ENCODE measurements at places on chromosomes 7 and 10.
A peak's percentile ranks its signal among the peaks of the same experiment; 100 is the strongest.

GRCh38 chr10:50824782-50825181 lies 60.6 kb downstream of the A1CF start:
- no peak overlapping the region for H3K4me3 ChIP-seq
- H3K27me3 ChIP-seq, result no peaks in the 10 kb centered on the region
- no peak overlapping the region for H3K27ac ChIP-seq
- DNase-seq, result no peak
- H3K36me3 ChIP-seq, result no peaks in the 10 kb centered on the region
- H3K4me1 ChIP-seq, result no peaks in the 10 kb centered on the region

DNA sequence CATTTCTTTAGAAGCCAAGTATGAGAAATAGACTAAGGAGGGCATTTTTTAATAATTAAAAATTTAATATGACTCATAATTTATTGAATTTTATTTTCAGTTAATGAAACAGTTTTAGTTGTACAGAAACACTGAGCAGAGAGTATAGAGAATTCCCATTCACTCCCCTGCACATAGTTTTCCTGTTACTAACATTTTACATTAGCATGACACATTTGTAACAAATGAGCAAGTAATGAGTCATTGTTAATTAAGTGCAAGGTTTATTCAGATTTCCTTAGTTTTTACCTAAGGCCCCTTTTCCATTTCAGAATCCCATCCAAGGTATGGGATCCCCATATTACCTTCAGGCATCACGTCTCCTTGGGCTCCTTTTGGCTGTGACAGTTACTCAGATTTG lies 271.5 kb upstream of the FZD8 start:
- no peak for DNase-seq
- H3K27me3 ChIP-seq, result no peaks in the 10 kb centered on the region
- no peak overlapping the region for H3K27ac ChIP-seq
- H3K4me3 ChIP-seq, result no peak overlapping the region
- no peaks in the 10 kb centered on the region for H3K4me1 ChIP-seq

DNA sequence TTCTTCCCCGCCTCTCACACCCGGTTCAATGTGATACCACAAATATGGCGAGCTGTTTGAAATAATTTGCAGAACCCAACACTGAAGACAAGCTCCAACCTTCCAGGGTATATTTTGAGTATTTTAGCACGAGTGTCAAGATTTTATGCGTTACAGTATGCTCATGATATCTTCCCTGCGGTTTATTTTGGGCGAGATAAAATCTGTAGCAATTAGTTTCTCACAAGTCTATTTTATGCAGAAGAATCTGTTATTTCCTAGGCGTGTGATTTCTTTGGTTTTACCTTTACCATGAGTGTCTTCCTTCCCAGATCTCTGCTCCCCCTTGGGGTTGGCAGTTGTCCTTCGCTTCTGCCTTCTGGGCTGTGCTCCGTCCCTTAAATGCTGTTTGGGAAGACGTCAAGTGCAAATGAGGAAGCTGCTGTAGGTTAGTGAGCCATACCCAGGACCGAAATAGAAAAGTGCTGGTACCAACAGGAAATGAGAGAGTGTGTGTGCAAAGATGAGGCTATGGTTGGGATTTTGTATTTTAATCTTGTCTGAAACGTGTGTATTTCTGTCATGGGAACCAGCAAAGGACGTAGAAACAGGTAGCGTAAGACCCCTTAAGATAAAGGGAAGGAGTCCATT lies 299.8 kb downstream of the KLF6 start:
- H3K36me3 ChIP-seq, result no peaks in the 10 kb centered on the region
- DNase-seq, result no peak
- H3K4me1 ChIP-seq, result peaks cover 37% of the 10 kb centered on the region
- H3K4me3 ChIP-seq, result no peak overlapping the region
- H3K27ac ChIP-seq, result peak overlapping the region; percentile 51

GRCh38 chr10:22609251-22609650 lies 105.1 kb downstream of the PIP4K2A start:
- DNase-seq, result no peak
- peaks cover 52% of the 10 kb centered on the region for H3K4me1 ChIP-seq
- H3K27ac ChIP-seq, result no peak overlapping the region
- no peaks in the 10 kb centered on the region for H3K27me3 ChIP-seq

DNA sequence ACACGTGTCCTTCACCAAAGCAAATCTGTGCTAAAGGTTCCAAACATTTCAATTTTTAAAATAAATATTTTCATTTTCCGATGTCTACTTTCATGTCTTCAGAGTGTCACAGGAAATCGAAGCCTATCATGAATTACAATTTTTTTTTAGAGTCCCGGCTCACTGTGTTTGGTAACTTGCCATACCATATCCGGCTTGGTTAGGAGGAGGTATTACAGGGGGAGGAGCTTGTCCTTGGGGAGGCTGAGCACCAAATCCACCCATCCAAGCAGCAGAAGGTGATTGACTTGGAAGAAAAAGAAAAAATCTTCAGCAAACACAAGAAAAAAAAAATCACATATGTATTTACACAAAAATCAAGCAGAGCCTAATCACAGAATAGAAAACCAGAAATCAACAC lies 21.3 kb downstream of the TIAL1 start:
- no peaks in the 10 kb centered on the region for H3K27me3 ChIP-seq
- H3K4me3 ChIP-seq, result no peak overlapping the region
- no peaks in the 10 kb centered on the region for H3K4me1 ChIP-seq
- H3K27ac ChIP-seq, result no peak overlapping the region
- H3K36me3 ChIP-seq, result peaks cover 78% of the 10 kb centered on the region

GRCh38 chr7:15703732-15704131 lies 17.2 kb upstream of the MEOX2 start:
- no peak overlapping the region for H3K27ac ChIP-seq
- H3K4me3 ChIP-seq, result no peak overlapping the region
- no peaks in the 10 kb centered on the region for H3K36me3 ChIP-seq
- DNase-seq, result no peak
- no peaks in the 10 kb centered on the region for H3K4me1 ChIP-seq

- peaks cover 76% of the 10 kb centered on the region for H3K27me3 ChIP-seq
- no peak for DNase-seq
- peaks cover 38% of the 10 kb centered on the region for H3K4me1 ChIP-seq
- H3K4me3 ChIP-seq, result no peak overlapping the region
These were observed 1.9 kb downstream of the ZCCHC24 start for GRCh38 chr10:79443338-79444198.

DNA sequence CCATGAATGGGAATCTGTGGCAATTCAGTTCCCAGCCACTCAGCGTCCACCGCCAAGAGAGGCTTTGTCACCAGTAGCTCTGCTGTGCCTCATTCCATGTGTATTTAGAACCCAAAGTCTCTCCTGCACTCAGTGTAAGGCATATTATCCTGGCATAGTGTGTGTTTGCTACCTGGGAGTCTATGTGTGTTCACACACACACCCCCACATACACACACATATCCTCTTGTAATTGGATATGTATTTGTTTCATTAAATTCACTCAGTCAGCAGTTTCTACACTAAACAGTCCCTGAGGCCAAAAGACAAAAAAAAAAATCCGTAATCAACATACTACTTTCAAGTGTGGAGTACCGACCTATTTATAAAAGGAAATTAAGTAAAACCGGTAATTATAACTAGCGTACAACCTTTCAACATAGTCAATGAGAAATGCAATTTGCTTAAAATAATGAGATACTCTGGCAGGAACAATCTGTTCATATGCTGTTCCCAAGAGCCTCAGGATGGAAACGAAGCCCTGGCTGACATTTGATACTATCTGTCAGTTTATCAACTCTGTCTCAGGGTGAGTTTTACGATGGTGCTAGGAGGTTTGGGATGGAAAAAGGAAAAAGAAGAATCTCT lies 425.8 kb upstream of the CELF2 start:
- H3K4me1 ChIP-seq, result no peaks in the 10 kb centered on the region
- no peak for DNase-seq
- H3K27me3 ChIP-seq, result no peaks in the 10 kb centered on the region
- no peak overlapping the region for H3K27ac ChIP-seq
- no peak overlapping the region for H3K4me3 ChIP-seq

- DNase-seq, result no peak
- H3K36me3 ChIP-seq, result peaks cover 11% of the 10 kb centered on the region
- no peaks in the 10 kb centered on the region for H3K27me3 ChIP-seq
- H3K4me3 ChIP-seq, result no peak overlapping the region
These were observed 233.6 kb downstream of the EBF3 start for GRCh38 chr10:129730272-129730992.

- no peaks in the 10 kb centered on the region for H3K36me3 ChIP-seq
- H3K4me1 ChIP-seq, result no peaks in the 10 kb centered on the region
- H3K27me3 ChIP-seq, result no peaks in the 10 kb centered on the region
These were observed 426.2 kb downstream of the ETV1 start for GRCh38 chr7:13563257-13563656.

- H3K27me3 ChIP-seq, result no peaks in the 10 kb centered on the region
- no peaks in the 10 kb centered on the region for H3K36me3 ChIP-seq
- no peak for DNase-seq
- H3K4me3 ChIP-seq, result no peak overlapping the region
These were observed 24.2 kb downstream of the JAZF1 start for GRCh38 chr7:28156401-28156800.

GRCh38 chr7:110010359-110010758 lies 1080.6 kb upstream of the LRRN3 start:
- H3K36me3 ChIP-seq, result no peaks in the 10 kb centered on the region
- no peak overlapping the region for H3K4me3 ChIP-seq
- H3K4me1 ChIP-seq, result peaks cover 8% of the 10 kb centered on the region

GRCh38 chr7:41147606-41148485 lies 555.0 kb downstream of the INHBA start:
- no peak overlapping the region for H3K27ac ChIP-seq
- H3K4me3 ChIP-seq, result no peak overlapping the region
- H3K36me3 ChIP-seq, result no peaks in the 10 kb centered on the region
- no peaks in the 10 kb centered on the region for H3K27me3 ChIP-seq
- DNase-seq, result no peak

DNA sequence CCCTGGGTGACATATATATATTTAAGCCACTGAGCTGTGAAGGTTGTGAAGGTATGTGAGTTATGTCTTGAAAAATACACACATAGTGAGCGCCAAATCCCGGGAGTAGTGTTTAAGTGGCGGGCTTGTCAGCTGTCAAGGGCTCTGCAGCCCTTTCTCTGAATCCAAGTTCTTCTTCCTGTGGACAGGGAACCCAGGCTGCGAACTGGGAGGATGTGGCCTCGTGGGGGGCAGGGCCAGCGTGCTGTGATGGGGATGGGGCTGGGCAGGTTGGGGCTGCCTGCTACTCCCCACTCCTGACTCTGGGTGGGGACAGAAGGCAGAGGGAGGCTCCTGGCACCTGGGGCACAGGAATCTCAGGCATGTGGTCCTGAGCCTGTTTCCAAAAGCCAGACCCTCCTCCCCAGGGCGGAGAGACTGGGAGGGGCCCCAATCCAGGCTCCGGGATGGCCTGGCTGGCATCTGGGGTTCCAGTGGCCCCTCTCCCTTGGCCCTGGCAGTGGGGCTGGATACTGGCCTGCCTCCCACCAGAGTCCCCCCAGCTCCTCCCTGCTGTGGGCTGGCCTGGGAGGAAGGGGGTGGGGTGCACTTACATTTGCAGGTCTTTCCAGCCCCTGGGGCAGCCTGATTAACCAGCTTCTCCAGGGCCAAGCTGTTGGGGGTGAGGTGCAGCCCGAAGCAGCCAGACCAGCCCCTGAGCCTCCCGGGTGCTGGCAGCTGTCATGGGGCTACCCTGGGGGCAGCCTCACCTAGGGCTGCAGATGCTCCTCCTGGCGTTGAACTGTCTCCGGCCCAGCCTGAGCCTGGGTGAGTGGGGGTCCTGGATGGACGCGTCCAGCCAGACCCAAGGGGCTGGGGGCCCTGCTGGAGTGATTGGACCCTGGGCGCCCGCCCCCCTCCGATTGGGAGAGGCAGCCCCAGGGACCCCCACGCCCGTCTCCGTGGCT lies at the start of gene UPK3B:
Gene UPK3B, plus strand, starts transcription at position 622 of the 947 bp plus-strand sequence. Its CDS starts 101 bp downstream, at position 723.
- H3K4me1 ChIP-seq, result no peaks in the 10 kb centered on the region
- no peak within 1 kb of the TSS for H3K4me3 ChIP-seq
- peak; percentile 39 for DNase-seq
- H3K27me3 ChIP-seq, result no peaks in the 10 kb centered on the region

DNA sequence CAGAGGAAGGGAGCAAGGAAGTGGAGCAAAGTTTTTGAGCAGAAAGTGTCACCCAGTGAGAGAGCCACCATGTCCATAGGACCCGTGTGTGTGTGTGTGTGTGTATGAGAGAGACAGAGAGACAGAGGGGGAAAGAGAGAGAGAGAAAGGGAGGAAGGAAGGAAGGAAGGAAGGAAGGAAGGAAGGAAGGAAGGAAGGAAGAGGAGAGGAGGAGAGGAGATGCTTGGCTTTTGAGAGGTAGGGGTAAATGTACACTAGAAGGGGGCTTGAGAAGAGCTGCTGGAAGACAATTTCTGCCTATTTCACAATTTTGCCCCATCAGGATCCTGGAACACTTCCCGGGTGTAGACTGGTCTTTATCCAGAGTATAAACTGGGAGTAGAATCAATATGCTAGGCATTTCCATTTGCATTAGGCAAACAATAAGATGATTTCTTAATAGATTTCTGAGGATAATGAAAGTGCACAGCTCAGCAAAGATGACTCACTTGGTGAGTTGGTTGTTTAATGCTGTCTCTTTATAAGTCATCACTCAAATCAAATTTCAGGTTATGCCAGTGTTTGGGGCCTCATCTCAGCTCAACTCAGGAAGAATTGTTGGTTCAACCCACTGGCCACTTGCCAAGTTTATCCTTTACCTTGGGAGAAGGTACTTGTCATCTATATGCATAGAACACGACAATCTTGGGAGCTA lies 70.0 kb upstream of the FAM13C start:
- H3K36me3 ChIP-seq, result no peaks in the 10 kb centered on the region
- no peak for DNase-seq
- no peak overlapping the region for H3K4me3 ChIP-seq
- H3K27ac ChIP-seq, result no peak overlapping the region
- no peaks in the 10 kb centered on the region for H3K27me3 ChIP-seq

DNA sequence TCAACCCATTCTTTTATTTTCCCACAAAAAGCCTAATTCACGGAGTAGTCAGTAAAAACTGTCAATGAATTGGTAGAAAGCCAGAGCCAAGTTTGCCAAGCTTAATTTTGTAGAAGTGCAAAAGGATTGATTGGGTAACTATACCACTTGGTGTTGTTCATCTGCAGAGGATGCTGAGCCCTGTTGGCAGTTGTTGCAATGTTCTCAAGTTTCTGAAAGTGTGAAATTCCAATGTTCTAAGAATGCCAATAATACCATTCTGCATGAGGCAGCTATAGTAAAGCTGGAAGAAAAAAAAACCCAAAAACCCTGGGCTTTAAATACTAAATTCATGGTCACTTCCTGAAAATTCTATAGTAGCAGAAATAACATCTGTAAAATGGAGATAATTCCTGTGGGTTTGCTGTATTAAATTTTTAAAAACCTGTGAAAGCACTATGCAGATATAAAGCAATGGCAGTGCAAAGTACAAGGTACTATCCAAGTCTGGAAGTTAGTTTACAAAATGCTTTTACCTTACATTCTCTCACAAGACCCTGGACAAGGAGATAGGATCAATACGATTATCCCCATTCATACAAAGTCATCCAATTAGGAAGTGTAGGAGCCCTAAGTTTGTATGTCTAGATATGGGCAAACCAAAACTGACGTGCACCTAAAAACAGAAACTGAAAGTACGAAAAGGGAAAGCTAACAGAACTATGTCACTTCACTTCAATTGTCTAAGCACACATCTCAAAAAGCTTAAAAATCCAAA lies 6.0 kb upstream of the PON1 start:
- peak overlapping the region; percentile 86 for H3K27ac ChIP-seq
- DNase-seq, result peak; percentile 11
- no peaks in the 10 kb centered on the region for H3K27me3 ChIP-seq
- peaks cover 15% of the 10 kb centered on the region for H3K4me1 ChIP-seq
- peak overlapping the region; percentile 59 for H3K4me3 ChIP-seq

- no peaks in the 10 kb centered on the region for H3K27me3 ChIP-seq
- no peaks in the 10 kb centered on the region for H3K36me3 ChIP-seq
- H3K4me3 ChIP-seq, result no peak overlapping the region
- no peak overlapping the region for H3K27ac ChIP-seq
- no peak for DNase-seq
These were observed 216.5 kb upstream of the PITRM1 start for GRCh38 chr10:3389130-3389529.

Data from DND-41 (cell line).